ENCODE measurements at places on chromosomes 12 and 14.

- DNase-seq = no peak
Observed at GRCh38 chr12:106058256-106059182, 80.2 kb downstream of the NUAK1 start.

- no peak for DNase-seq
Observed at GRCh38 chr14:56580221-56580711, 668 bp downstream of the TMEM260 start.

GRCh38 chr14:91315844-91316267 lies 71.4 kb upstream of the GPR68 start:
- peak; percentile 62 for DNase-seq

DNA sequence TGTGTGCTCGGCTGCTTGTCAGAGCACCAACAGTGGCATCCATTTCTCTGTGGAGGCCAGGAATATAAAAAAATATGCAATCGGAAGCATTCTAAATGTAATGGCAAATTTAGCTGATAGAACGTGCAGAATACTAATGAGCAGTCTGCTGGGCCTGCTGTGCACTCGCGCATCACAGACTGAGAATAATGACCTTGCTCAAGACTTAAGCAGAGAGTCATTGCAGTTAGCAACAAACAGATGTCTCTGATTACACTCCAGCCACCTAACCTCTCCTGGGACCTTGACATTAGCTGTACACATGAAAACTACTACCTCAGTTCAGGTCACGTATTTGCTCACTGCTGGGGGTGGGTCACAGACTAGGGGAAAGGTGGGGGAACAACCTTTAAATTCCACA lies 269.2 kb upstream of the DAAM1 start:
- DNase-seq = no peak

DNA sequence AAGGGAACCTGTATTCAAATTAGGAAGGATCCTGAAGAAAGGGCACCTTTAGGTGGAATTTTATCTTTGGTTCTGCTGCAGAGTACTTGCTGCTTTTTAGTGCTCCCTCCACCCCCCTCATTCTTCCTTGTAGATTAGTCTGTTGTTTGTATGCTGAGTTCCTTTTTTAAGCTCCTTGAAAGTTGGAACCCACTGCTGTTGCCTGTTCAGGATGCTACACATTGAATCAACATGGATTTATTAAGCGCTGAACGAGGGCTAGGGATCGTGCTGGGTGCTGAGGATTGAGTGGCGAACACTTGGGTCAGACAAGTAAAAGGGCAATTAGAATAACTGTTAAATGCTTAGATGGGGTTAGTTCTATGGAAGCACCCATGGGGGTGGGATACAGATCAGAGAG lies 884 bp upstream of the AMN1 start:
- no peak for DNase-seq

DNA sequence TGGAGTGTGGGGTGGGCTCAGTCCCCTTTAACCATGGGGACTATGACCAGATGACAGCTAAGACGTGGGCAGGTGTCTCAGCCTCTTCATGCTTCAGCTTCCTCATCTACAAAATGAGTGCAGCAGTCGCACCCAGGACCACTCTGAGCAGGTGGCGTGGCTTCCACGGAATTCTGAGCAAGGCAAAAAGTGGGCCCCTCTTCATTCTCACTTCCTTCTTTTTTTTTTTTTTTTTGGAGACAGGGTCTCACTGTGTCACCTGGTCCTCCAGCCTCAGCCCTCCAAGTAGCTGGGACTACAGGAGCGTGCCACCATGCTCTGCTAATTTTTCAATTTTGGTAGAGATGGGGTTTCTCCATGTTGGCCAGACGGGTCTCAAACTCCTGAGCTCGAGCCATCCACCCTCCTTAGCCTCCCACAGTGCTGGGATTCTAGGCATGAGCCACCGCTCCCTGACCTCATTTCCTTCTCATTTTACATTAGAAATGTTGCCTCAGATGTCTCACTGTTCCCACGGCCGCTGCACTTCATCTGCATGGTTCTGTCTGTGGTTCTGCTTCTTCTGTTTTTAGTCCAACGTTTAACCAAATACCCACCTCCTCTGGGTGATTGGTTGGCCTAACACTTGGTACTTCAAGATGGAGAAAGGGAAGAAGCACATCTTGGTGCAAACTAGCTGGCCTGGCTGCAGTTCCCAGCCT lies 41.3 kb upstream of the BCL7A start:
- DNase-seq = no peak

DNA sequence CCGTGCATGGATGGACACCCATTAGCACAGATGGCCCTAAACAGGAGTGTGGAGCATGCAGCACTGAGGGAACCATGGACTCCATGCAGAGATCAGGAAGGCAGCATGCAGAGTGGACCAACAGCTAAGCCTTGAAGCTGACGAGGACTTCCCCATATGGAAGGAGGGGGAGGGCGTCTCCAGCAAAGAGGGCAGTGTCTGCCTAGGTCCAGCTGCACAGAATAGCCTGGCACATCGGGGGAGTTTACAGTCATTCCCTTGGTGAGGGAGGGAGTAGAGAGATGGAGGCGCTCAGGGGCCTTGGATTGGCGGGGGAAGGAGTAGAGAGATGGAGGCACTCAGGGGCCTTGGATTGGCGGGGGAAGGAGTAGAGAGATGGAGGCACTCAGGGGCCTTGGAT lies 64.5 kb downstream of the ANKRD9 start:
- DNase-seq = no peak

Data from stimulated activated CD4-positive, alpha-beta T cell treated with anti-CD3 and anti-CD28 coated beads, TNF-alpha, amount 100 ng/mL, for 1 hour (primary cell).